ENCODE measurements at places on chromosomes 7 and 10.

GRCh38 chr10:71621231-71622153 lies 98.1 kb downstream of the C10orf105 start:
- no peak for DNase-seq

- no peak for DNase-seq
These were observed 109.2 kb downstream of the DYNC1I1 start for GRCh38 chr7:95881597-95881996.

- no peak for DNase-seq
These were observed 53.1 kb downstream of the VPS41 start for GRCh38 chr7:38855867-38856266.

DNA sequence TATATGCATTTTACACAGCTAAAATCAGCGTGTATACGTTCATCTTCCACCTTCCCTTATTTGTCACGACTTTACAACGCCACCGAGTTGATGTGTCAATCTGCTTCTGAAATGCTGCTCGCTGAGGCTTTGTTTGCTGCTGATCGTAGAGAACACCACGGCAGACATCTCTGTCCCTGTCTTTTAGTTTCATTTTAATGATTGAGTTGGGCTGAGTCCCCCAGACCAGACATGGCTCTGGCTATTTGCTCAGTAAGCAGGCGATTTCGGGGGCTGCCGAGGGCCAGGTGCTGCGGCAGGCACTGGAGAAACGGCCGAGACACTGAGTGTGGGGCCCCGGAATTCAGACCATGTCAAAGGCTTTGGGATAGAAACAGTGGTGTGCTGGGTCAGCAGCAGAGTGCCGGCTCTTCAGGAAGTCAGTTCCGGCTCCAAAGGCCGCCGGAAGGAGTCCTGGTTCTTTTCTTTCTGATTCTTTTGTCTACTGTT lies 5.0 kb downstream of the LRRC27 start:
- DNase-seq = no peak

DNA sequence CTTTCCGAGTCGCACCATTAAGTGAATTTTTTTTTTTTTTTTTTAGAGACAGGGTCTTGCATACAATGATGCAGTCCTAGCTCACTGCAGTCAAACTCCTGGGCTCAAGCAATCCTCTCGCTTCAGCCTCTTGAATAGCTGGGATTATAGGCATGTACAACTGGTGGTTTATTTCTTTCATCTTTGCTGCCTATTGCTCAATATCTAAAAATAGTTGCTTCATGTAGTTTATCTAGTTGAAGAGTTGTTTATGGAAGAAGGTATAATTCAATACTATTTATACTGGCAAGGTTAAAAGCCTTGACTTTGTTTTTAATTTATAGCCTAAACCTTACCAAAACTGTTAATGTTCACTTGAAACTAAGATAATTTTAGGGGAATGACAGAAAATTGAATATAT lies 66.9 kb downstream of the SEMA3D start:
- no peak for DNase-seq

- no peak for DNase-seq
These were observed 107.1 kb downstream of the RAB18 start for GRCh38 chr10:27611236-27611635.

DNA sequence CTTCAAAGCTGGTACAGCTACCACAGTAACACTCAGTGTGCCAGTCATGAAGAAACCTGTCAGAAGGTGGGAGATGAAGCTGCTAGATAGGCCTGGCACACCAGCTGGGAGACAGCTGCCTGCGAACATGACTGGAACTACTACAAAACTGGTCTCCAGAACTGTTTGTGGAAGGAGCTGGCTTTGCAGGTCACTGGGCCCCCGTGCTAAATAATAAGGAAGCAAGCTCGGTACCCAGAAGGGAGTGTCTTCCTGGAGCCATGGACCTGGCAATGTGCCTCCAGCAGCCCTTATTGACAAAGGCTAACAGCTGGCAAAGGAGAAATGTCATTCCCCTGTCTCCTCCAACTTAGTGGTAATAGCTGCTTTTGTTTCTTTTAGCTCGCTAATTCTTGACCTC lies 1217.6 kb upstream of the LRRN3 start:
- DNase-seq = peak; percentile 19

- DNase-seq = no peak
These were observed 53.5 kb upstream of the ARMC3 start for GRCh38 chr10:22874189-22874854.

DNA sequence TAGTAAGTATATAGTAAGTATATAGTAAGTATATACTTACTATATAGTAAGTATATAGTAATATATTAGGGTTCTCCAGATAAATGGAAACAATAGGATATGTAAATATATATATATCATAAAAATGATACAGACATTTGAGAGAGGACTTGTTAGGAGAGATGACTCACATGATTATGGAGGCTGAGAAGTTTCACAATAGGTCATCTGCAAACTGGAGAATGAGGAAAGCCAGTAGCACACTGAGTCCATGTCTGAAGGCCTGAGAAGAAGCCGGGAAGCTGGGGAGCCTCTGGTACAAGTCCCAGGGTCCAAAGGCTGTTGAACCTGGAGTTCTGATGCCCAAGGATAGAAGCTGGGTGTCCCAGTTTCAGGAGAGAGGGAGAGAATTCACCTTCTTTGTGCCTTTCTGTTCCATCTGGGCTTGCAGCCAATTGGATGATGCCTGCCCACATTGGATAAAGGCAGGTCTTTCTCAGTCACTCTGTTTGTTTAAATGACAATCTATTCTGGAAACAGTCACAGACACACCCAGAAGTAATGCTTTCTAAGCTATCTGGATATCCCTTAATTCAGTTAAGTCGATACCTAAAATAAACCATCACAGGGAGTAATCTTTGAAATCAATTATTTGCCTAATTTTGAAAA lies 205.5 kb upstream of the CDC14C start:
- peak; percentile 38 for DNase-seq

DNA sequence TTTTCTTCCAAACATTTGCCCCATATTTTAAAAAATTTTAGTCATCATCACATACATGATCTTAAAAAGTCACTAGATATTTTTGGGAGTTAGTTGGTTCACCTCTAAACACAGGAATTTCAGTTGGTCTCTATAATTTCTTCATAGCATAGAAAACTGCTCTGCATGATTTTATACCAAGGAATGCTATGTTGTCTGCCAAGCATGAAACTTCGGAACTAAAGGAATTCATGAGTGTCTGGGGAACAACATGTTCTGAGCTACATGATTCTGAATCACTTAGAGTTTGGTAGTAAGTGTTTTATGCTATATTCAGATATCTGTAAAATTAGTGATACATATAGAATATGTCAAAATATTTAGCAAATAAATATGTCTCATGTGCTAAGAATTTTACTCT lies 957.8 kb downstream of the GATA3 start:
- no peak for DNase-seq

DNA sequence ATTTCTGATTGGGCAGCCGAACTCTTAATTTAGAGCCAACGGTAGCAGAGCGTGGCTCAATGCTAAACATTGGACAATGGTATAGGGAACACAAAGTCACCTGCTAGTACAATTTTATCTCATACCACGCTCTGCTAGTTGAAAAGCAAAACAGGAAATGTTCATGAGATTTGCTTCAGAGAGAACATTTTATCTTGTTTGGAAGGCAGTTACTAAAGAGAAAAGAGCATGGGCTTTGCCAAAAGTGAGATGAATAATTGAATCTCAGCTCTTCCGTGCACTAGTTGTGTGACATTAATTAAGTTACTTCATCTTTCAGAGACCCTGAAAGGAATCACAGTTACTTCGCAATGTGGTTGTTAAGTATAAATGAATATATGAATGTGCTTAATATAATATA lies 161.5 kb upstream of the FAM13C start:
- DNase-seq = no peak

GRCh38 chr10:125928928-125929585 lies 32.7 kb downstream of the FANK1 start:
- DNase-seq = peak; percentile 13

DNA sequence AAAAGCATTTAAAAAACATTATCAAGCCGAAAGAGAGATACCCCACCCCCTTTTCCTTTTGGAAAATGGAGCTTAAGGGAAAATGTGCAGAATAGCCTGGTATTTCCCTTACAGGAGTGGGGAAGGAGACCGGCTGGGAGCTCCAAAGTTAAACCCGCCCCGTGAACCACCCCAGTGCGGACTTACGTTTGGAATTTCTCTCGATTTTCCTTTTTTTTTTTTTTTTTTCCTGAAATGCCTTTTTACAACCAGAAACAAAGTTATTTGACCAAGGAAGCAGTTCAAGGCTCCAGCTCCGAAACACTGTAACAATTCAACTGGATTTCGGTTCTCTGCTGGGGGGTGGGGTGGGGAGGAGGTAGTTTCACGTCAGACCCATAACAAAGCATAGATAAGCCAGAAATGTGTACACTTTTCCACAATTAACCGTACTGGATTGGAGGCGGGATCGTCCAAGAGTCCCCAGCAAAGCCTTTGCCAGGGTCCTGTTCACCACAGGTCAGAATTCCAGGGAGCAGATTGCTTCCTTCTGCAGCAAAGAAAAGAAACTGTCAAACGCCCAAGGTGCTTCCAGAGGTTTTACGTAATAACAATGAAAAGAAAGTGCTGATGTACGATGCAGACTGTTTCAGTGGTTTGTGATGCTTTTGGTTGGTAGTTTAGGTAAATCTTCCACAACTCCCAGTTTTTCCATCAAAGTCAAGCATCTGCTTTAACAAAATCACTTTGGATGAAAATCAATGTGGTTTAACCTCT lies 6.7 kb downstream of the SKIDA1 start:
- peak; percentile 35 for DNase-seq

DNA sequence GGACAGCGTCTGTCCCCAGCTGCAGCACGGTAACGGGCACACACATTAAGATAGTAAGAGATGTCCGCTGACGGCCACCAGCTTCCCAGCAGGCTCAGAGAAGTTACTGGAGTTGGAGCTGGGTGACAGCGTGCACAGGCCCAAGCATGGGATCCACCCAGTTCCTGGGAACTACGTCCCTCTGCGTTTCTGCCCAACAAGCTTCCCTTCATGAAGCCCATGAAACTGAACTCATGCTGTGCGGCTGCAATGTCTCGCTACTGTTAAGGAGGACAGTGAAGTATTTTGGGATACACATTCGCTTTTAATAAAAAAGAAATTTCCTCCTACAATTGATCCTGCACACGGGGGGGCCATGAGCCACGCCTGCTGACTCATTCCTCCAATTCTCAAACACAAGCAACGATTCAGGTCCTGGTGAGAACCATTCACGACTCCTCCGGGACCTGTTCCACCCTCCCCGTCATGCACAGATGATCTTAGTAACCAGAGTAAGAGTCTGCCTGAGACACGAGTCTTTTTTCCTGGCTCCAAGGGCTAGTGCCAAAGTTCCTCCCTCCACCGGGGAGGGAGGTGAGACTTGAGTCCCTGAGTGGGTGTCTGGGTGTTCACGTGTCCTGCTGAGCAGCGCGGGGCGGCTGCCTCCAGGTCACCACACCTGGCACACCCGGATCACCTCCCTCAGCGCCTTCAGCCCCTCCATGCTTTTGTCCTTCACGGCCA lies 2.6 kb downstream of the PSMG3 start:
- no peak for DNase-seq

GRCh38 chr10:103911021-103911459 lies 6.9 kb downstream of the STN1 start:
- no peak for DNase-seq

DNA sequence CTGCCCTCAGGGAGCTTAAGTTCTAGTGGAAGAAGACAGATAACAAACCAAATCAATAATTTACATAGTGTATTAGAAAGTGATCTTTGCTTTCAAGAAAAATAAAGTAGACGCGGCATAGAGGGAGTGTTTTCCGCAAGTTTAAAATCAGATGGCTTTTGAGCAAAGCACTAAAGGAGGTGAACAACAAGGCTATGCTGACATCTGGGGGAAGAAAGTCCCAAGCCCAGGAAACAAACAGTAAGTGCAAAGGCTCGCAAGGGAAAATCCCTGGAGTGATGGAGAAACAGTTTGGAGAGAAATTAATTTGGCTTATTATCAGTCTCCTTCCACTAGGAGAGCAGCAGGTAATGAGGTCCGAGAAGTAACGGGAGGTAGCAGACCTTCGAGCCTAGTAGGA lies 1.9 kb upstream of the CNNM2 start:
- DNase-seq = no peak

DNA sequence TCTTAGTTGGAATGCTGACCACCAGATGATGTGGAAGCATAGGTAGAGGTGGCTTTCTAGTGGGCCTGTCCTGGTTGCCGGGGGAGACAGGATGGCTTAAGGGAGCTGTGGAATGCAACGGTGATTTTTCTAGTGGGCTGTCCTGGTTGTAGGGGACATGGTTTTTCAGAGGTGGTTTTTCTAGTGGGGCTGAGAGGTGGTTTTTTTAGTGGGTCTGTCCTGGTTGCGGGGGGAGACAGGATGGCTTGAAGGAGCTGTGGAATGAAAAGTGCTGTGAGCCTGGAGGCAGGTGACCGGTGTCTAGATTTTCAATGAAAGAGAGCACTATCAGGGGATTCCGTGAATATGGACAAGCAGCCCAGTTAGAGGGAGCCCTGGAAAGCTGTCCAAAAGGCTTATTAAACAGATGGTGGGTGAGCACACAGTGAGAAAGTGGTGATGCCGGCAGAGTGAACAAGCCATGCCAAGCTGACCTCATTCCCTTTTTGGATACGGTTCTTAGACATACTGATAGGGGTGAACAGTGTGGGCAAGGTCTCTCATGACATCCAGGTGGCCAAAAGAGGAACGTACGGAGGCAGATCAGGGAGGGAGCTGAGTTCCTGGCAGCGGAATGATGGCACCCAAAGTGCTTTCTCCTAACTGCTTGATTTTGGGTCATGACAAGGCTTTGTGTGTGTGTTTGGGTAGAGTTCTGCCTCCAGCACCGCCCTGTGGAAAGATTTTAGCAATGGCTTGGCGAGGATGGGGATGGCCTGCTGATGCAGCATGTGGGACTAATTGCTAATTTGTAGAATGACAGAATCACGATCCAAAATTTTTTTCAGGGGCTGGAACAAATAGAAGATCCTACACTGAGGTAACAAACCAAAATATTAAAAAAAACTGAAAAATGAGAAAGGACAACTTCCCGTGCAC lies 126.6 kb downstream of the TMEM178B start:
- DNase-seq = peak; percentile 18

GRCh38 chr7:70193514-70193913 lies 595.2 kb downstream of the AUTS2 start:
- peak; percentile 80 for DNase-seq

GRCh38 chr7:75639886-75640190 lies 98.9 kb downstream of the HIP1 start:
- peak; percentile 35 for DNase-seq

GRCh38 chr10:119222537-119222936 lies 15.2 kb downstream of the GRK5 start:
- DNase-seq = no peak

DNA sequence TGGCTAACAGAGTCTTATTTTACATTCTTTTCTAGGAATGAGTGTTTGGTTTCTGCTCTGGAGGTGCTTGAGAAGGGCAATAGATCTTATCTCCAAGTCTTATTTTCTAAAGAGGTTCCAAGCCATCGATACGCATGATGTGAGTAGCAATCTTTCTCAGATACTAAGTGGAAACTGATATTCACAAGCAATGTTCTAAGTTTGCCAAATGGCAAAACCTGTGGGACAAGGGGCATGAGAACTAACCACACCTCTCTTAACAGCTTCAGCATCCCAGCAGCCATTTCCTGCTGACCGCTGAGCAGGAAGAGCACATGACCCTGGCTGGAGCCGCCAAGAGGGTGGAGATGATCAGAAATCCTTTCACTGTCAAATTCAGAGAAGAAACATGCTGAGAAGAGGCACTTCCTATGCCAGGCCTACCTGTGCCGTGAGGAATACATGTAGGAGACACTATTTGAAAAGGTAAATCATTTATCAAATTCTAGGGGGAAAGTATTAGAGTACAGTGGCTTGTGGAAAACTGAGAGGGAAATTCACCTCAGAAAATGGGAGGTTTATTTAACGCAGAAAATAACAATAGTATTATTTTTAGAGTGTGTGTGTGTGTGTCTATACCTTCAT lies 35.2 kb downstream of the CCDC71L start:
- no peak for DNase-seq

Measured in NCI-H1092 treated with DMSO at 0.1 percent for 48 hours (cell line).